ENCODE measurements at places on chromosomes 16 and 17.
A peak's percentile ranks its signal among the peaks of the same experiment; 100 is the strongest.

- DNase-seq = no peak
Measured at GRCh38 chr17:76371656-76372628, 12.5 kb upstream of the SPHK1 start.

DNA sequence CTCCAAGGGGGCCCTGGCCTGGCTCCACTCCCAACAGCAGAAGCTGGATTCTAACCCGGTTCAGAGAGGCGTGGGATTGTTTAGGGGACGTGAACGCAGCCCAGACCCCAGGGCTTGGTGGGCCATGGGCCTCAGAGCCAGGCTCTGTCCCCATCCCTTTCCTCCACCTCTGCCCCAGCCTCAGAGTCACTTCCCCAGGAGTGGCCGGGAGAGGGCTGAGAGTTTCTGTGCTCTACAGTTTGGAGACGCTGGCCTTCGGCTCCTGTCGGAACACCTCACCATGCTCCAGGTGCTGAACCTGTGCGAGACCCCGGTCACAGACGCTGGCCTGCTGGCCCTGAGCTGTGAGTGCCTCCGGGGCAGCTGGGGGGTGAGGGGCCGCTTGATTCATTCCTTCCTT is 73.8 kb upstream of the PLCG2 start:
- no peak for DNase-seq

DNA sequence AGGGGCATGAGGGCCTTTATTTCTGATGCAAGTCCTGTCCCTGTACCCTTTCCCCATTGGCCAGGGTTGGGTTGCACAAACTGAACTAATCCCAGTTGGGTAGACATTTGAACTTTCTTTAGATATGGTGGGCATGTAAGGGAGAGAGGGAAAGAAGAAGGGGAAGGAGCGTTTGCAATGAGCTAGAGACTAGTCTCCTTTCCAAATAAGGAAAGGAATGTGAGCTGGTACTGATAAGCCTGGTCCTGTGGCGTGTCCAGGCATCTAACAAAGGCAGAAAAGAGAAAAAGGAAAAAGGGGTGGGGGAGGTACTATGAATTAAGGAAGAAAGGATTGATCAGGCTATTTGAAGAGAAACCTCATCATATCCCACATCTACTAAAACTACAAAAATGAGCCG is 20.3 kb downstream of the CHMP6 start:
- no peak for DNase-seq

GRCh38 chr17:16534236-16534635 is 34.8 kb downstream of the ZNF287 start:
- DNase-seq = no peak

DNA sequence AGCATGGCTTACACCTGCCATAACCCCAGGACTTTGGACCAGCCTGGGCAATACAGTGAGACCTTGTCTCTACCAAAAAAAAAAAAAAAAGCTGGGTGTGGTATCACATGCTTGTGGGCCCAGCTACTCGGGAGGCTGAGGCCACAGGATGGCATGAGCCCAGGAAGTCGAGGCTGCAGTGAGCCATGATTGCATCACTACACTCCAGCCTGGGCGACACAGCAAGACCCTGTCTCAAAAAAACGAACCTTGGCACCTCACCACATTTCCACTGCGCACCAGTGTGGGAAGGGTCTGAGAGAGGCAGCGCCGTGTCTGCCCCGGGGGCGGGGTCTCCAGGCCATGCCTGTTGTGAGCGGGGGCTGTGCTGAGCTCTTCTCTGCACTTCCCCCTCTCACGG is 6.3 kb downstream of the ACSF3 start:
- no peak for DNase-seq

- DNase-seq = no peak
Measured at GRCh38 chr16:87358250-87358649, 25.3 kb downstream of the FBXO31 start.

DNA sequence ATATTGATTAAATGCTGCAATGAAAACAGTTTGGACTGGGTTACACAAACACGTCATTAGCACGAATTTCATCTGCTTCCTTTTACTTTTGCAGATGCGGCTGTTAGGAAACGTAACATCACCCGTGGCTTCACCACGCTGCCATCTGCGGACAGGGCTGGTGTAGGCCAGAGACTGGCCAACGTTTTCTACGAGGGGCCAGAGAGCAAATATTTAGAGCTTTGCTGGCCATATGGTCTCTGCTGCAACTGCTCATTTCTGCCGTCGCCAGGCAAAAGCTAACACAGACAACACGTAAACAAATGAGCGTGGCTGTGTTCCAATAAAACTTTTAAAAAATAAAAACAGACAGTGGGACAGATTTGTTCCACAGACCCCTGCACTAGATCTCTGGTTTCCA is 96.6 kb downstream of the ENGASE start:
- DNase-seq = no peak

DNA sequence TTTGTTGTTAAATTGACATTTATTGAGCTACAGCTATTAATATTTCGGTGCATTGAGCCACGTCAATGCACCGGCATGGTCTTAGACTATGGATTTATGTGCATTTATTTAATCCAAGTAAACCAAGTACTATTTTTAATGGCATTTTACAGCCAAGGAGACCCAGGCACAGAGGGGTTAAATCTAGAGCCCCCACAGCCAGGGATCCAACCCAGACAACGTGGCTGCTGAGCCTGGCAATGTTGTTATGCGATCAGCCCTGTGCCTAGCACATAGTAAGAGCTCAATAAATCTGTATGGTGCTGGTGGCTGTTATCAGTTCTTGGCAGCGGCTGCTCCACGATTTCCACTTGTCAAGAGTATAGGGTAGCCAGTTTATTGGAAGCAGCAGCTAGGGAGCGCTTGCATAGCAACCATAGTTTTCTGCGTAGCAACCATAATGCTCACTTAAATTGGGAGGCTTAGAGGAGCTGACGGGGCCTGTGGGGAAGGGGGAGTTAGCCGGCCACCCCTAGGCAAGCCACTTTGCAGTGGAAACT is 541 bp upstream of the RBBP6 start:
- no peak for DNase-seq

DNA sequence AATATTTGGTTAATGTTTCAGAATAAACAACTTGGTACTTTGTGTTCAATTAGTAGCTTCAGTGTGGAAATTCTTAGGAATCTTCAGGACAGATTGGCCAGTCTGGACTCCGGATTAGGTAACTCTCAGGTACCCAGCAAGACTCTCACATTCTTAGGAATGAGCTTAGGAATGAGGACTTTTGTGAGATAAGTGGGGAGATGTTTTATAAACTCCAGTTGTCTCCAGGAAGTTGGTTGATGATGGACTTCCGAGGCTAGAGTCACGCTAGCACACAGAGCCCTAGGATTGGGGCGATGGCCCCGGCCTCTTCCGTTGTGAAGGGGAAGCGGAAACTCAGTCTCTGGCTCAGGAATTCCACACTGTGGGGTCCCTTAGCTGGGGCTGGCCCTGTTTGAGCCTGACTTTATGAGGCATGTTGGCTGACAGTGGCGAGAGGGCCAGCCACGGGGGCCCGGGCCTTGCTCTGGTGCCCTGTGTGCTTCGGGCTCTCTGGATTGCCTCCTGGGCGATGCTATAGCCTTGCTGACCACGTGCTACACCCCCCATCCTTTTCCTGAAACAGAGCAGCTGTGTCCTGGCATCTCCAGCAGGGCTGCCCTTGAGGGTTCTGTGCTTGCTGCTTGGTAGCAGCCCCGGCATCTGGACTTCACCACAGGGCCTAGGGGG is 32.4 kb downstream of the RAB11FIP3 start:
- DNase-seq = no peak

DNA sequence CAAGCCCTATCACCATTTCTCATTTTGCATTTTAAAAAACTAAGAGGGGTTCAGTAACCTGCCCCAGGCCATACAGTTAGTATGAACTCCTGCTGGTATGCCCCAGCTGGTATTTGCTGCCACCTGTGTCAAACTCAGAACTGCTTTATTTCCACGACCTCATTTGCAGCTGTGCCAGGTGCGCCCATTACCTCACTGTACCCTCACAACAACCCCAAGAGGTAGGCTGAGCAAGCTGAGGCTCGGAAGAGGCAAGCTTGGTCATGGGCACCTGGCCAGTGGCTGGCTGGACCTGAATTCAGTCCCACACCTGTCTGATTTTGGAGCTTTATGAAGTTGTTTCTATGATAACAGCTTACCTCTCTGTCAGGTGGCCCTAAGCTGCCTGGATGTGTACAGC is 7.6 kb downstream of the EPN2 start:
- DNase-seq = no peak

- peak; percentile 27 for DNase-seq
Measured at GRCh38 chr16:88651276-88651988, 579 bp upstream of the CYBA start.

DNA sequence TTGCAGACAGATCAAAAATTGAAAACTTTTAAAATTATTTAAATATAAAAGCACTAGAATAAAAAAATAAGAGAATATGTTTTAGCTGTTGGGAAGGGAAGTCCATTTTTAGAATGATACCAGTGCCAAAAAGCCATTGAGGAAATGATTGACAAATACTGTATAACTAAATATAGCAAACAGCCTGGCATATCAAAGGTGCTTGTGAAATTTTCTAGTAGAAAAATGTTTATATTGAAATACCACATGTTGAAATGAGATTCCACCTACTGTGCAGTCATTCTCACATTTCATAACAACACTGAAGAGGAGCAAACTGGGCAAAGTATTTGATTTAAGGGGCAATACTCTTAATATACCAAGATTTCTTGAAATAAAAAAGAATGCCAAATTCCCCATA is 183.5 kb downstream of the PHKB start:
- DNase-seq = no peak

DNA sequence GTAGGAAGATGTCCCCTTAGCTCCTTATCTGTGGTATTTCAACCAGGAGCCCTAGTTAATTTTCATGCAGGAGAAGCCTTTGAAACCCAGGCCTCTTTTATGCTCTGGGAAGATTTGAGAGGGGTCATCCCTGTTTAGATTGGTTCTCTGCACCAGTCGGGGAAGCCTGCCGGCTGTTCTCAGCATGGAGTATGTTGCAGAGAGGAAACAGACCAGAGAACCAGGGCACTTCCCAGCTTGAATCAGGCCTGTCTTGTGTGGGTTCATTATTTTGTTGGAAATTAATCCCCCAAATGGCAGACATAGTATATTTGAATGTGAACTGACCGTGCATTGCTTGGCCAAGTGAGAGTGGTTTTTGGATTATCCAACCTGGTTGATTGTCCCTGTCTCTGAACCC is 1082.1 kb upstream of the RBFOX1 start:
- DNase-seq = no peak

GRCh38 chr16:55273959-55274358 is 50.0 kb upstream of the IRX6 start:
- DNase-seq = no peak
